H1 (cell line): ENCODE measurements at places on chromosomes 5 and 9. TPM values are rescaled to one million over a fixed set of nuclear protein-coding genes. Genes with fewer than 3 reads are reported as not detected.

DNA sequence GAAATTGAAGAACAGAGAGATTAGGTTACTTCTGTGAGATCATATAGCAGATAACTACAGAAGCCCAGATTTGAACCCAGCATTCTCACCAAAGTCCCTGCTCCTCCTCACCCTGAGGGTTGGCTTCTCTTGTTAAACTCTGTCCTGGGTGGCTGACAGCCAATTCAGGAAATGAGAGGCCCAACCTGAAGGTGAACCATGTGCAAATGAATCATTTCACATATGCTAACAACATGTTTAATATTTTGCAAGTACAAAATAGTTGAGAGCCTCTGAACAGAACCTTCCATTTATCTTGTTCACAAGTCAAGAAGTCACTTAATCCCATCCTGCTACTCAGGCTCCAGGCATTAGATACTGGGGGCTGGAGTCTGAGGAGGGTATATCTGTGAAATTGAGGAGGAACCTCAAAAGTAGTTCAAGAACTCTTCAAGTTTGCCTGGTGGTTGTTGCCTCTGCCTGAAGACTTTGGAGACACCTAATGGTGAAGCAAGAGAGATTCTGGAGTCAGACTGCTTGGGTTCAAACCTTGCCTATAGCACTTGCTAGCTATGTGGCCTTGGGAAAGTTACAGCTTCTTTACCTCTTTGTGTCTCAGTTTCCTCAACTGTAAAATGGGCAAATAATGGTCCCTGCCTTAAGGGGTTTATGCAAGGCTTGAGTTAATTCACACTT, 564.0 kb downstream of the PSAT1 start:
- DNase-seq: no peak
- no peaks in the 10 kb centered on the region for H3K36me3 ChIP-seq
- H3K4me1 ChIP-seq: no peaks in the 10 kb centered on the region
- H3K27ac ChIP-seq: no peak overlapping the region
- no peaks in the 10 kb centered on the region for H3K27me3 ChIP-seq
- H3K4me3 ChIP-seq: no peak overlapping the region

The TMEM161B gene
- 13.6 and 13.8 TPM in 2 replicates for total RNA-seq

The CCNO gene
- 0.27 and 0.41 TPM in 2 replicates for total RNA-seq

The LHX6 gene
- total RNA-seq: 1.2 and 1.9 TPM in 2 replicates

DNA sequence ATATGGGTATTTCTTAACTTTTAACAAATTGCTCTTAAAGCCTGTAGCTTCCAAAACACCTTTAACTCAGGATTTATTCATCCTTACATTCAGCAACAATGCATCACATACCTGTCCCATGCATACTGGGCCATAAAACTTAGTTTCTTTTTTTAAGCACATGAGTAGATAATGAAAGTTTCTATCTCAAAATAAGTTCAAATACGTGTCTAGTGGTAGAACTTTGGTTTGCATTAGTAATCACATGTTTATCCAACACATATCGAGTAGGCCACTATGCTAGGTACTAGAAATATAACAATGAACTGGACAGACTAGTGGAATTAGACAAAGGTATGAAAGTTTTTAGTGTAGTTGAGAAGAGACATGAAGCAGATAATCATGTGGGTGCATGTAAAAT, 99.6 kb downstream of the DOCK2 start:
- H3K4me1 ChIP-seq: no peaks in the 10 kb centered on the region
- H3K36me3 ChIP-seq: no peaks in the 10 kb centered on the region
- no peak overlapping the region for H3K4me3 ChIP-seq
- no peaks in the 10 kb centered on the region for H3K27me3 ChIP-seq
- DNase-seq: no peak
- no peak overlapping the region for H3K27ac ChIP-seq

GRCh38 chr5:139417214-139417613, 13.3 kb upstream of the SPATA24 start:
- no peak for DNase-seq
- peaks cover 2% of the 10 kb centered on the region; the same call in 1 of the 2 replicates for H3K36me3 ChIP-seq
- H3K4me1 ChIP-seq: peaks cover 5% of the 10 kb centered on the region; the same call in 1 of the 2 replicates
- no peak overlapping the region for H3K4me3 ChIP-seq
- no peaks in the 10 kb centered on the region for H3K27me3 ChIP-seq
- no peak overlapping the region for H3K27ac ChIP-seq

GRCh38 chr5:54360089-54360488, 49.7 kb upstream of the ARL15 start:
- H3K27ac ChIP-seq: no peak overlapping the region
- no peaks in the 10 kb centered on the region for H3K36me3 ChIP-seq
- H3K27me3 ChIP-seq: no peaks in the 10 kb centered on the region
- H3K4me3 ChIP-seq: no peak overlapping the region
- no peaks in the 10 kb centered on the region for H3K4me1 ChIP-seq

DNA sequence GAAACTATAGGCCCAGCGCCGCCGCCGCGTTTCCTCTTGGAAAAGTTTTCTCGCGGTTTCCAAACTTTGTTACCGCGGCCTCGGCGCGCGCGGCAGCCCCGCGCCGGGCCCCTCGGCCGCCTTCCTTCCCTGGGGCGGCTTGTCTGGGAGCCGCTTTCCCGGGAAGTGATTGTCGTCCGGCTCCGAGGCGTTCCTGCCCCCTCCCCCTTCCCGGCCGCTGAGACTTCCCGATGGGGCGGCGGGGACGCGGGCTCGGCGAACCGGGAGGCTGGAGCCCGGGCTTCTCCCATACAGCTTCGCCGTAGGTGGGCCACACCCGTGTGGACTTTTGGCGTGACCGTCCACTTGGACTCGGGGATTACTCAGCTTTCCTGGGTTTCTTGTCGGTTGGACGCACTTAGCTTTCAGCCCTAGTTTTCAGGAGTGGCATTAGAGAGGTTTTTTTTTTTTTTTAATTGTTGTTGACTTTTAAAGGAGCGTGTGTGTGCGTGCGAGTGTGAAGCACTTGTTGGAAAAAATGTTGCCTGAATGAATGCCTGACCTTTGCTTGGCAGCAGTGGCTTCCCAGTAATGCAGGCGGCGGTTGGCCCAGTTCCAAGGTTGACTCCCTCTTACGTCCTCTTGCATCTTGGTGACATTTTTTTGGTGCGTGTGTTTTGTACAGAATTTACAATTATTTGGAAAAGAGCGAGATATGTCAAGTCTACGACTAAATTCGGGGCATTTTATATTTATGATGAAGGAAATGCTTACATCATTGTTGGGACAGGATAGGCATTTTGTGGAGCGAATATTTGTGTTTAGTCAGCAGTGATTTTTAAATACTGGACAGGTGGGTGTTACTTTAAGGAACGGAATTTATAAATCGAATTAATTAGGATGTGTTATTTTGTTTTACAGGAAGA, 821 bp downstream of the CTNNA1 start:
- H3K36me3 ChIP-seq: peaks cover 16% of the 10 kb centered on the region
- no peaks in the 10 kb centered on the region for H3K27me3 ChIP-seq
- peak overlapping the region; percentile 86 for H3K4me3 ChIP-seq

DNA sequence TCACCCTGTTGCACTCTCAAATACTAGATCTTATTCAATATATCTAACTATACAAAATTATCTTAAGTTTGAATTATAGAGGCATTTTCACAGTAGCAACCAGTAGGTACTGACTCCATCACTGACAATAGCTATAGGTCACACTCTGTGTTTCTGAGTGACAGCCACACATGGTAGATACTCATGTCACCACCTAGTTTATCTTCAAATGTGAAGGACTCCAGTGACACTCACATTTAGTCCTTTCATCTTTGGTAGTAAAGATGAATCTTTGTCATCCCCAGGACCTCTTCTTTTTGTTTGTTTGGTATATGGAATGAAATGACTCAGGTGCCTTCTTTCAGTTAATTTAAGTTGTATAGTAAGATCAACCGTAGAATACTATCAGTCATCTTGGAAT, 102.5 kb upstream of the DHFR start:
- no peak overlapping the region for H3K4me3 ChIP-seq
- no peak for DNase-seq
- no peak overlapping the region for H3K27ac ChIP-seq
- no peaks in the 10 kb centered on the region for H3K27me3 ChIP-seq
- no peaks in the 10 kb centered on the region for H3K4me1 ChIP-seq

DNA sequence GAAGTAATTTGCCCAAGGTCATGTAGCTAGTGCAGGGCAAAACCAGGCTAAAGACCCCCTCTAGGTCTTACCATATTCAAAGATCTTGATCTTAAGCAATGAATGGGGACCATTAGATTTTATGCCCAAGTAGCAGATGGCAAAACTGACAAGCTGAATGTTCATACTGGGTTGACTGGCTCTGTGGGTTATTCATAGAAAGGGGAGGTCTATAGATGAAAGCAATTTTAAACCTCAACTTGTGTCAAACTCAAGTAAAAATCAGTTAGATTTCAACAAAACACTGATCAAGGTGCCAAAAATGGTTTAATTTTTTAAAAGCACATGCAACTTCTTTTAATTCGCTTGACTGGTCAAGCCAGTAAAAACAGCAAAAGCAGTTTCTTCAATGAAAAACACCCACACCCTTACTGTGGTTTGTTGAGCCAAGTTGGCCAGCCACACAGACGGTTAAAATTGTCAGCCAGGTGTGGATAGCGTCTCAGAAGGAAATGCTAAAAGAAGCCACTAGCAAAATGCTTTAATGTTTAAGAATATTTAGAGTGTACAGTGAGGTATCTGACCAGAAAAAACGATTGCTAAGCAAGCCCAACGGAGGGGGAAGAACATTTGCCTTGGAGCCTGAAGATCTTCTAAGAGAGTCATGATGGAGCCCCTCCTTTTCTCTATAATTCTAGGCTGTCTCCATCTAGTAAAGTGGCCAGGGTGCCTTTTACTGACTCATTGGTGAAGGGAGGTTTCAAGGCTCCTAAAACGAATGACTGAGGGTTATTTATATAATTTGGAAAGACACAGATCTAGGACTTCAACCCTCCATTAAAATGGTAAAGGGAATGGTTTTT, 539.6 kb upstream of the CLINT1 start:
- H3K36me3 ChIP-seq: no peaks in the 10 kb centered on the region
- no peak overlapping the region for H3K4me3 ChIP-seq
- no peaks in the 10 kb centered on the region for H3K27me3 ChIP-seq

The PLCXD3 gene
- total RNA-seq: 0.07 and 0.10 TPM in 2 replicates

The DBH gene
- total RNA-seq: 0.29 TPM in 1 of 2 replicates, not detected in the other

GRCh38 chr5:112355058-112355685, 63.9 kb downstream of the EPB41L4A start:
- H3K4me3 ChIP-seq: no peak overlapping the region
- no peak overlapping the region for H3K27ac ChIP-seq

GRCh38 chr5:118888556-118888955, 99.8 kb downstream of the DTWD2 start:
- H3K4me1 ChIP-seq: no peaks in the 10 kb centered on the region
- no peaks in the 10 kb centered on the region for H3K36me3 ChIP-seq
- no peak overlapping the region for H3K4me3 ChIP-seq
- DNase-seq: no peak

DNA sequence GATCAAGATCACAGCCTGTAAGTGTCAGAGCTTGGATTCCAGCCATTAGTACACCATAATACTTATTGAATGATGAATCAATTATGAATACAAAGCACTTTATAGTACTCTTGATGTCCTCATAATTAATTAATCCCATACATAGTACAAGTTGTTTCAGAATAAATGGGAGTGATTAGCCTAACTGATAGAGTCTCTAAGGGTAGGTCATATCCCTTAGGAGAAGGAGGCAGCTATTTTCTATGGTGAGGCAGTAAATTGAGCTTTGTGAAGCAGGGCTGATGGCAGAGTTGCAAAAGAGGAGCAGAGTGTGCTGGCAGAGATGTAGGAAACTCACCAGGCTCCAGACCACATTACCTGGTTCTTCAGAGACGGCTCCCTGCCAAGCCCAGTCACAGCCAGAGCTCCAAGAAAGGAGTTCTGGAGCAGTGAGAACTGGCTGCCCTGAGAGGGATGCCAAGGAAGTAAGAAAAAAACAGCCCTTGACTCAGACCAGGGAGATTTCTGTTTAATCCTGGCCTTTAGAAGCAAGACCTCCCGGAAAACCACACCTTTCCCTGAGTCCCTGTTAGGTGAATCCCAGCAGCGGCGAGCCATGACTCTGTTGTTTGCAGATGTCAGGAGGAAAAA, 112.9 kb downstream of the SH3TC2 start:
- H3K4me3 ChIP-seq: no peak overlapping the region
- no peak overlapping the region for H3K27ac ChIP-seq
- no peaks in the 10 kb centered on the region for H3K36me3 ChIP-seq

GRCh38 chr5:138853132-138853531, 22.0 kb downstream of the LRRTM2 start:
- no peaks in the 10 kb centered on the region for H3K36me3 ChIP-seq
- DNase-seq: no peak
- no peaks in the 10 kb centered on the region for H3K4me1 ChIP-seq
- no peak overlapping the region for H3K27ac ChIP-seq
- no peaks in the 10 kb centered on the region for H3K27me3 ChIP-seq
- no peak overlapping the region for H3K4me3 ChIP-seq

- no peak for DNase-seq
- H3K27me3 ChIP-seq: no peaks in the 10 kb centered on the region
- H3K27ac ChIP-seq: no peak overlapping the region
- H3K36me3 ChIP-seq: no peaks in the 10 kb centered on the region
- H3K4me1 ChIP-seq: no peaks in the 10 kb centered on the region
Observed at GRCh38 chr5:149314571-149315111, 30.7 kb upstream of the GRPEL2 start.

DNA sequence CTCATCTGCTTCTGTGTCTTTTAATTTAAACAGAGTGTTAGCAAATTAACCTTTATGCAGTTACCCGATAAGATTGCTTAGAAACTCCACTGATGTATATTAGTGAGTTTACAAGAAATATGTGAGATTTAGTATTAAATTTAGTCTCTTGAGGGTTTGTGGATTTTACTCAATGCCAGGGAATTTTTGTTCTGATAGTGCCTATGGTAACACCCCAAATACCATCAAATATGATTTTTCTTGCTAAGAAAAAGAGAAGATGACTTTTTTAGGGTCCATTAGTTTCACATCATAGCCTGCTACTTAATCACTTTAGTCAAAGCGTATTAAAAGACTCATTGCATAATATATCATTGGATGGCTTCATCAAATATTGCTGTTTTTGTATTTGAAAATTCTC, 224.9 kb downstream of the PCSK5 start:
- DNase-seq: no peak
- no peak overlapping the region for H3K27ac ChIP-seq
- no peaks in the 10 kb centered on the region for H3K4me1 ChIP-seq
- no peaks in the 10 kb centered on the region for H3K36me3 ChIP-seq
- no peak overlapping the region for H3K4me3 ChIP-seq
- no peaks in the 10 kb centered on the region for H3K27me3 ChIP-seq

The SHOC1 gene
- total RNA-seq: not detected in 2 replicates

DNA sequence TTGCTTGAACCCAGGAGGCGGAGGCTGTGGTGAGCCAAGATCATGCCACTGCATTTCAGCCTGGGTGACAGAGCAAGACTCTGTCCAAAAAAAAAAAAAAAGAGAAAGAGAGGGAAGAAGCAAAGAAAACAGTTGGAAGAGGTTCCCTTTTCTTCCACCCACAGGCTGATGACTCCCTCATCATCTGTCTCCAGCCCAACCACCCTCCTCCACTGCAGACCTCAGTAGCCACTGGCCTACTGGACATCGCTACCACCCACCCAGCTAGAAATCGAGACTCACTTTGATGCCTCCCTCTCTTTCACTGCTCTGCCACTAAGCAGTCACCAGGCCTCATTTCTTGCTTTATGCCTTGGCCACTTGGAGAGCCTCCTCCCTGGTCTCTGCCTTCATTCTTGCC, 71.2 kb downstream of the NIPSNAP3B start:
- peaks cover 9% of the 10 kb centered on the region; the same call in 1 of the 2 replicates for H3K36me3 ChIP-seq
- H3K4me1 ChIP-seq: no peaks in the 10 kb centered on the region
- H3K27ac ChIP-seq: no peak overlapping the region
- H3K27me3 ChIP-seq: no peaks in the 10 kb centered on the region
- DNase-seq: no peak
